ENCODE measurements at places on chromosomes 7 and 10. TPM values are rescaled to one million over a fixed set of nuclear protein-coding genes. Genes with fewer than 3 reads are reported as not detected.

GRCh38 chr7:27581119-27581518, 81.6 kb downstream of the HIBADH start:
- DNase-seq: no peak

- no peak for DNase-seq
Observed at GRCh38 chr7:117325836-117326235, 3.0 kb upstream of the WNT2 start.

- DNase-seq: no peak
Observed at GRCh38 chr10:104650635-104651331, 9.7 kb downstream of the SORCS3 start.

DNA sequence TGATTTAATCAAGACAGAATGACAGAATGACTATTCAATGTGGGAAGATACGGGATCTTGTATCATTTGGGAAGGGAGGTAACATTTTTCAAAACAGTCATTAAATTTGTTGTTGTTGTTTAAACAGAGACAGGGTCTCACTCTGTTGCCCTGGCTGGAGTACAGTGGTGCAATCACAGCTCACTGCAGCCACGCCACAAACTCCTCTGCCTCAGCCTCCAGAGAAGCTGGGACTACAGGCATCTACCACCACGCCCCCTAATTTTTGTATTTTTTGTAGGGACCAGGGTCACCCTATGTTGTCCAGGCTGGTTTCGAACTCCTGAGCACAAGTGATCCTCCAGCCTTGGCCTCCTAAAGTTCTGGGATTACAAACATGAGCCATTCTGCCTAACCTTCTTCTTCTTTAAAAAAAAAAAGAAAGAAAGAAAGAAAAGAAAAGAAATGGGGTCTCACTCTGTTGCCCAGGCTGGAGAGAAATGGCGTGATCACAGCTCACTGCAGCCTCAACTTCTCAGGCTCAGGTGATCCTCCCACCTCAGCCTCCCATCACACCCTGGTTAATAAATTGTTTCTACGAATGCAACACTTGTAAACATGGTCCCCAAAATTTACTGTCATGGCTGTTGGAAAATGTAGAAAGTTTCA, 24.3 kb downstream of the YWHAG start:
- no peak for DNase-seq

DNA sequence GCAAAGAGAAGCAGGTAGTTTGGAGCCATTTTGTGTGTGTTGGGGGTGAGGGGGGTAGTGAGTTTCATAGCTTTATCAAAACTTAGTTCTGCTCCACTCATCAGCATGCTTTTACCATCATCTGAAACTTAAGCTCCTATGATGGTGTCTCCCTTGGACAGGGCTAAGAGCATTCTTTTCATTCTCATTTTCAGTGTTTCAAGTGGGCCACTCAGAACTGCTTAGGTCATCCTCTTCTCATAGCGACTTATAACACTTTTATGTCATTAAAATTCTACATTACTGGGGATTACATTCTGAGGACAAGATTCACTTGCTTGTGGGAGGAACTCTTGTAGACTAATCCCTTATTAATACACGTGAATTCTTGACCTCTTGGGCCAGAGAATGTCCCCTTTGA, 649.4 kb downstream of the SUGCT start:
- no peak for DNase-seq

GRCh38 chr7:26655781-26656180, 208.6 kb downstream of the SKAP2 start:
- DNase-seq: no peak

DNA sequence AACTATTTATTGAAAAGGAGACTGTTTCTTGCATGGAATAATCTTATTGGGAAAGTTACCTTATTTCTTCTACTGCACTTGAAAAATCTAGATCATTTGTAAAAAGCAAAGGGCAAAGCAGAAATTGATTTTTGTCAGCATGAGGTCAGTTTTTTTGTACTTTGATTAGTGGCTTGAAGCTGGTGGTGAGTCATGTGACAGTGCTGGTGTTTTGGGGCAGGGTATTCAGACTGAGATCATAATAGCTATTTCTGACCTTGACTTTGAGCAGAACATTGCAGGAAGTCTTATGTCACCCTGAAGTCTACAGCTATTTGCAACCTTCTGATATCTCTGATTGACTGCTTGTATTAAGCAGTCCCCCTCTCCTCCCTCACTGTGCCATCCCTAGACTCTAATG, 66.3 kb upstream of the SORCS3 start:
- DNase-seq: no peak

COPG2 gene
- 17.9 TPM for total RNA-seq

GRCh38 chr10:104054430-104054829, 31.2 kb downstream of the COL17A1 start:
- no peak for DNase-seq

DNA sequence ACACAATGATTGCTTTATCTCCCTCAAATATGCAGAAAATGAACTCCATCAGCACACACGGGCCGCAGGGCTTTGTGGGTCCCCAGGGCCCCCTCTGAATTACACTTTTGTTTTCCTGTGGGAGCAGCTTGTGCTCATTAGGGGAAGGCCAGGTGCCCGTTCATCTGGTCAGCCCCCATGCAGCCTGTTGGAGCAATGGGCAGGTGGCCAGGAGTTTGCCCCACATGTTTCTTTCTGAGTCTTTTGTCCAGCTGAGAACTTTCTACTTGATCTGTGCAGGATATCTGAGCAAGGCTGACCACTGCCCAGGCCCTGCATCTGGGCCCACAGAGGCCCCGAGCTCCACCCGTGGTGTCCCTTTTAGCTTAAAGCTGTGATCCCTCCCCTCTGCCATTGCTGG, 105.3 kb upstream of the FAM20C start:
- DNase-seq: no peak

DNA sequence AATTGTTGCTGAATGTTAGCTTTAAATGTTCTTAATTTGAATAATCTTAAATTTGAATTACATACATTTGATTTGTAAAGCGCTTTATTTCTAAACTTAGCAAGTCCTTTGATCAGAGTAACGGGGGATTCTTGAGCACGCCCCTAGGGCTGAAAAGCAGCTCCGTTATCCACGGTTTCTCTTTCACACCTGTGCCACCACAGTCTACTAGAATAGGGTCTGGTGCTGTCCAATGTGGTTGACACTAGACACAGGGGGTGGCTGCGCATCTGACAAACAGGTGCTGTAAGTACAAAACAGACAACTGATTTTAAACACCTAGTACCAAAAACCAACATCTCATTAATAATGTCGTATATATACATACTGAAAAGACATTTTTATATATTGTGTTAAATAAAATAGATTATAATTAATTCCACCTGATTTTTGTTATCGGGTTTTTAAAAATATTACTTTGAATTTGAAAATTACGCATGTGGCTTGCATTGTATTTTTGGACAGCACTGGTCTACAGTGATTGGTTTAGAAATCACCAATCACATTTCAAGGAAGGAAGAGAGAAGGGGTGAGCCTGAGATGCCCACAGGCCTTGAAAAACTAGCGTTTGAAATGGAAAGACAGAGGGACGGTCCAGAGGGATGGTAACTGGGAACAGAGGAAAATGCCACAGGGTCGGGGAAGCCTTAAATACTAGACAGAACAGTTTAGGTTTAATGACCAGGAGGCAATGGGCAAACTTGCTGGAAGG, 7.3 kb downstream of the SEPHS1 start:
- DNase-seq: no peak

DNA sequence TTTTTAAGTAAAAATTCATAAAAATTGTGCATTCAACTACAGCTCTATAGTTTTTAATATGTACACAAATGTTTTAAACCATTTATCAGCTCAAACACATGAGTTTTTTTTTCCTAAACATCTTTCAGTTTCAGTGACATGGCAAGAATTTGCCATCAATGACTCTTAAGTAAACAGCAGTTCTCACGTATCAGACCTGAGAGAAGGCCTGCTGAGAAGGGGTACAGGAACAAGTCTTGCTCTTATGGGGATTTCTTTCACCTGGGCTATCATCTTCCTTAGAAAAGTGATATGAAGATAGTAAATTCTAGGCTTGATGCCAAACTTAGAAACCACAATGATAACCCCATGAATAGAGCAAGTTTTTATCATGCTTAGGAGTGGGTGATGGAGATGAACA, 467.8 kb downstream of the ARL4A start:
- DNase-seq: no peak

GRCh38 chr7:68146983-68147382, 1150.3 kb downstream of the TYW1 start:
- no peak for DNase-seq

DNA sequence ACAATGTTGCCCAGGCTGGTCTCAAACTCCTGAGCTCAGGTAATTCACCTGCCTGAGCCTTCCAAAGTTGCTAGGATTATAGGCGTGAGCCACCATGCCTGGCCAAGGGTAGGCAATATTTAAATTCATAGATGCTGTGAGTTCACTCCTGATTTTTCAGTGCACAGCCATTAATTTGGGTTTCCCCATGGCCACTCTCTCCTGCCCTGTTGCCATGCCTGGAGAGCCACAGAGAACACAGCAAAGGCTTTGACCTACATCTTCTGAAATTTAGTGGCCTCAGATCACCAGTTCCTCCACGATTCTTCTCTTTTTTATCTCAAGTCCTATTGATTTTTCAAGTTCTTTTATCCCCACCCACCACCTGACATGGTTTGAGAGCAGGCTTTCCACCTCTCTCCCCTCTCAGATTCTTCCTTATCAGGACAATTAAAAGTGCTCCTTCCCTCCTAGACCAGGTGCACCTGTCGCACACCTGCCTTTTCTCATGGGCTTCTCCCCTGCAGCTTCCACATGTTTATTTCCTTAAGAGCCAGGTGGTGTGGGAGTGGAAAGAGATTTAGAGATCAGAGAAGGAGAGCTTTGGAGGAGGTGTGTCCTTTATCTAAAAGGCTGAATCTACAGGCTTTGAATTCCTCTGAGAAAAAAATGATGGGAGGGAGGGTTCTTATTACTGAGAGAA, 123.8 kb downstream of the ADRA2A start:
- DNase-seq: no peak

- DNase-seq: no peak
Observed at GRCh38 chr7:129332254-129333035, 101.8 kb upstream of the STRIP2 start.

ARHGEF35 gene
- 0.87 TPM for total RNA-seq
